ENCODE measurements at places on chromosomes 1 and 21. TPM values are rescaled to one million over a fixed set of nuclear protein-coding genes. Genes with fewer than 3 reads are reported as not detected.
A peak's percentile ranks its signal among the peaks of the same experiment; 100 is the strongest.

- peaks cover 3% of the 10 kb centered on the region for H3K36me3 ChIP-seq
- no peak overlapping the region for H3K27ac ChIP-seq
- no peak for DNase-seq
- no peaks in the 10 kb centered on the region for H3K4me1 ChIP-seq
- H3K4me3 ChIP-seq = no peak overlapping the region
Observed at GRCh38 chr1:21816602-21817302, 4.7 kb downstream of the LDLRAD2 start.

DNA sequence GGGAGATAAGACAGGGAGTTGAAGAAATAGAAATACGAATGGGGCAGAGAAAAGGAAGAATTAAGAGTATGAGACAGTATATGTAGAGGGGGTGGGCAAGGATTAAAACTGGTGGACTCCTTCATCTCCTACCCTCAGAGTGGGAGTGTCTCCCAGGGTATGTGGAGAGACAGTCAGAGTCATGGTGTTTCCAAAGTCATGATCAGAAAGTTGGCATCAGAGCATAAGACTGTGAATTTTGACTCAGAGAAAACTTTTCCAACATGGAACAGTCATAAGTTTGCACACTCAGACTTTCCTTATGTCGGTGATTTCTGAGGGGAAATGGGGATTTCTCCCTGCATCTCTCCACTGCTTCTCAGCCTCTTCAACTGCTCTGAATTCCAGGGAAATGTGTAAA is 2.4 kb downstream of the CD84 start:
- H3K27me3 ChIP-seq = no peaks in the 10 kb centered on the region
- no peaks in the 10 kb centered on the region for H3K36me3 ChIP-seq
- H3K4me1 ChIP-seq = no peaks in the 10 kb centered on the region
- H3K27ac ChIP-seq = no peak overlapping the region

DNA sequence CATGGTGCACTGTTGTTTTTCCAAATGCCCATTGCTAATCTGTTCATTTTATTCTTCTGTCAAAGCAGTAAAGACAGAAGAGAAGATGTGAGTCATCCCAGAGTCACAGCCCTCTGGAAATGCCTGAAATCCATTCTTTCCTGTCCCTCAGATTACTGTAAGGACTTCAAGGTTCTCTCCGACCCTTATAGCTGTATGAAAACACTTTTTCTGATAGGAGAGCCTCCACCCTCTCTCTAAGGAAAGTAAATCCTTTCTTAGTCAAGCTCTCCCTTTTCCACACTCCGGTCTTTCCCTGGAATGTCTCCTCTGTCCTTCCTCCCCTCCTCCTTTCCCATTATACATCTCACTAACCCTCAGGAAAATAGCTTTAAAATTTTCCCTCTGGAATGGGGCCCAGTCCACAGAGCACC is 3.5 kb upstream of the PRDX6 start:
- H3K4me3 ChIP-seq = no peak overlapping the region
- DNase-seq = peak; percentile 67
- H3K36me3 ChIP-seq = peaks cover 17% of the 10 kb centered on the region

DNA sequence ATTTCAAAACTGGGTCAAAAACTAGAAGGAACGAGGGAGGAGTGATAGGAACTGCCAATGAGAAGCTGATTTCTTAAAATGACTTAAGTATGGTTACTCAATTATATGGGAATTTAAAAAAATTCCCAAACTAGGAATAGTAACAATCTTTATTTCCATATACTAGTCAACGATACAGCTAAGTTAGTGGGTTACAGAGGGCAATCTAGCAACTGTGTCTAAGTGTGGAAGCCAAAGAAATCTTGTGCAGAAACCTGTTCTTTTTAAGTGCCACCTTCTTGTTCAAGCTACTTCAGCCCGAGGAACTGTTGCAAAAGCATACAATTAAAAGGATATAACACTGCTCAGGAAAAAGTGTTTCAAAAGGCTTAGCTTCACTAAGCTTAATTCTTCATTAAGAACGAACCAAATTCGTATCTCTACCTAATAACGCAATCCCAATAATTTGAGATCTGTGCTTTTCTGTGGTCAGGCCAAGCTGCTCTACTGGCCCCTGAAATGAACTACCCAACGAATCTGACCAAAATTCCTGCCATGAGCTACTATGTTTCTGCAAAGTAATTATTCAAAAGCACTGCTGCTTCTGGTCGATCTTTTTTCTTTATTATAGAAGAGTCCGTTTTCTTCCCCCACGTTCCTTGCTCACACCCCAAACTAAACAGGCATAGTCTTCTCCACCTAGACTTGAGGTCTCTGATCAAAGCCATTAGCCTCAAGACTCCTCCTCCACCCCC is 1.8 kb downstream of the USP24 start:
- peaks cover 13% of the 10 kb centered on the region for H3K4me1 ChIP-seq
- no peaks in the 10 kb centered on the region for H3K27me3 ChIP-seq
- H3K4me3 ChIP-seq = peak overlapping the region; percentile 100
- H3K36me3 ChIP-seq = peaks cover 18% of the 10 kb centered on the region
- no peak overlapping the region for H3K27ac ChIP-seq
- no peak for DNase-seq

DNA sequence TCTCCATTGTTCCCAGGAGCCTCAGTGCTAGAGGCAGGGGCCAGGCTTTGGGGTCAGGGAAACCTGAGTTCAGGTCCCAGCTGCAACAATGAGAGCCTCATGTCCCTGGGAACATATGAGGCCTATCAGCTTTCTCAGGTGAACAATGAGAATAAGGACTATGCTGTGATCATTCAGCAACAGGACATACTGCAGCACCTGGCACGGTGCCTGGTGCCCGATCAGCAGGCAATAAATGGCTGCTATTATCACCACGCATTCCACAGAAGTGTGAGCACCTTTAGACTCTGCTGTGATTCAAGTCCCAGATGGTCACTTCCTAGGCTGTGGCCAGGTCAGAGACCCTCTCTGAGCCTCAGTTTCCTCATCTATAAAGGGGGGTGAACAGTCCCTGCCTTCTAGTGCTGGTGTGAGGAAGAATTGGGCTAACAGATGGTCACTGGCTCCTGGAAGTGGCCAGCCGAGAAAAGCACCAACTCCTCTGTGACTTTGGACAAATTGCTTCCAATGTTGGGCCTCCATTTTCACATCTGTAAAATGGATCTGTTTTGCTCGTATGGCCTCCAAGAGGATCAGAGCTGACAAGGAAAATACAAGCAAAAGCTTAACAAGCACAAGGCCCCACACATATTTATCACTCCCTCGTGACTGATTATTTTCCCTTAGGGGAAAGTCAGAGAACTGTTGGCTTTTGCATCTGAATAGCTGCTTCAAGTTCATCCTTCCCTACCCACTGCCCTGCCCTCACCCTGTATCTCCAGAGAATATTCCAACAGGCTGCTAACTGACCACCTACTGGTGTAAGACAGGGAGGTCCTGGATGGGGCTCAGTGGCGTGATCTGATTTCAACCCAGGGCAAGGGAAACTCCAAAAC is 1.1 kb downstream of the SLC5A9 start:
- H3K27me3 ChIP-seq = 0 out of 2 replicates have a peak, but pooled peaks cover 4% of the 10 kb centered on the region
- H3K4me1 ChIP-seq = no peaks in the 10 kb centered on the region
- no peaks in the 10 kb centered on the region for H3K36me3 ChIP-seq
- no peak for DNase-seq
- no peak overlapping the region for H3K4me3 ChIP-seq

GRCh38 chr1:201426479-201427310 is 5.2 kb upstream of the TNNI1 start:
- DNase-seq = no peak
- H3K36me3 ChIP-seq = no peaks in the 10 kb centered on the region
- H3K27me3 ChIP-seq = no peaks in the 10 kb centered on the region
- no peak overlapping the region for H3K4me3 ChIP-seq

GRCh38 chr1:55317673-55318072 is 102.5 kb upstream of the USP24 start:
- no peaks in the 10 kb centered on the region for H3K36me3 ChIP-seq
- peaks cover 15% of the 10 kb centered on the region for H3K4me1 ChIP-seq
- H3K4me3 ChIP-seq = no peak overlapping the region
- no peaks in the 10 kb centered on the region for H3K27me3 ChIP-seq
- no peak for DNase-seq

- no peaks in the 10 kb centered on the region for H3K27me3 ChIP-seq
- H3K4me3 ChIP-seq = no peak overlapping the region
- H3K4me1 ChIP-seq = peaks cover 45% of the 10 kb centered on the region
- H3K27ac ChIP-seq = no peak overlapping the region
- H3K36me3 ChIP-seq = no peaks in the 10 kb centered on the region
- DNase-seq = no peak
Observed at GRCh38 chr1:41480204-41481108, 4.0 kb downstream of the EDN2 start.

- no peak overlapping the region for H3K4me3 ChIP-seq
- no peaks in the 10 kb centered on the region for H3K27me3 ChIP-seq
- no peaks in the 10 kb centered on the region for H3K4me1 ChIP-seq
- no peaks in the 10 kb centered on the region for H3K36me3 ChIP-seq
- DNase-seq = no peak
Observed at GRCh38 chr1:185920602-185921001, 186.4 kb downstream of the HMCN1 start.

DNA sequence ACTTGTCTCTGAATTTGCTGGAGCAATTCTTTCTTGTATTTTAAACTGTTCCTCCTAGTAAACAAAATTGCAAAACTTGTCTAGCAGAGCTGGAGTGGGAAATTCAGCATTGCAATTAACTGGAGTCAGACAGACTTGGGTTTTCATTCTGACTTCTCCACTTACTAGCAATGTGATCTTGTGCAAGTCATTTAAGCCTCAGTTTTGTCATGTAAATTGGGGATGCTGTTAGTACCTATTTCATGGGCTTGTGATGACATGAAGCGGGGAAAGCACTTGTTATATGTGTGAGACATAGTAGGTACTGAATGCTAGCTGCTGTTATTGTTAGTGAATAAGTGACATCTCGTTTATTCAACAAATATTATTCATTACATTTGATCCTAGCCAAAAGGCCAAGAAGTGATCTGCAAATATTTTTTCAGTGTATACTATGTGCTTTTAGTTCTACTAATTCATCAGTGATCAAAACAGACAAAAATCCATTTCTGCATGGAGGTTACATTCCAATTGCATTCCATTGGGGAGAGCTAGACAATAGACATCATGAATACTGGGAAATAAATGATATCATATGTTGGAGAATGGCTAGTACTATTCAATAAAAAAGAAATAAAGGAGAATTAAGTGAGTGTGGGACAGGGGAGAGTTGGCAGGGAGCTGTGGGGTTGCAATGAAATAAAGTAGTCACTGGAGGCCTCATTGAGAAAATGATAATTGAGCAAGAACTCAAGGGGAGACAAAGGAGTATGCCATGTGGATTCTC is 47.1 kb downstream of the CACHD1 start:
- no peak overlapping the region for H3K27ac ChIP-seq
- DNase-seq = no peak
- peaks cover 5% of the 10 kb centered on the region for H3K27me3 ChIP-seq
- no peaks in the 10 kb centered on the region for H3K4me1 ChIP-seq
- H3K4me3 ChIP-seq = no peak overlapping the region

GRCh38 chr1:167767761-167768160 is 46.0 kb downstream of the MPZL1 start:
- H3K27ac ChIP-seq = no peak overlapping the region
- H3K4me1 ChIP-seq = peaks cover 12% of the 10 kb centered on the region
- H3K4me3 ChIP-seq = no peak overlapping the region
- peaks cover 20% of the 10 kb centered on the region for H3K36me3 ChIP-seq

GRCh38 chr21:29372063-29372802 is 73.5 kb downstream of the BACH1 start:
- DNase-seq = peak; percentile 59
- no peaks in the 10 kb centered on the region for H3K4me1 ChIP-seq
- H3K36me3 ChIP-seq = peaks cover 9% of the 10 kb centered on the region
- no peaks in the 10 kb centered on the region for H3K27me3 ChIP-seq

GRCh38 chr1:166136222-166136621 is 30.6 kb downstream of the FAM78B start:
- no peak overlapping the region for H3K4me3 ChIP-seq
- no peaks in the 10 kb centered on the region for H3K27me3 ChIP-seq
- no peak overlapping the region for H3K27ac ChIP-seq
- no peak for DNase-seq

- no peaks in the 10 kb centered on the region for H3K27me3 ChIP-seq
- H3K4me1 ChIP-seq = no peaks in the 10 kb centered on the region
- no peak for DNase-seq
- H3K27ac ChIP-seq = no peak overlapping the region
- H3K36me3 ChIP-seq = no peaks in the 10 kb centered on the region
Observed at GRCh38 chr1:56898879-56899278, 44.3 kb downstream of the C8A start.

DNA sequence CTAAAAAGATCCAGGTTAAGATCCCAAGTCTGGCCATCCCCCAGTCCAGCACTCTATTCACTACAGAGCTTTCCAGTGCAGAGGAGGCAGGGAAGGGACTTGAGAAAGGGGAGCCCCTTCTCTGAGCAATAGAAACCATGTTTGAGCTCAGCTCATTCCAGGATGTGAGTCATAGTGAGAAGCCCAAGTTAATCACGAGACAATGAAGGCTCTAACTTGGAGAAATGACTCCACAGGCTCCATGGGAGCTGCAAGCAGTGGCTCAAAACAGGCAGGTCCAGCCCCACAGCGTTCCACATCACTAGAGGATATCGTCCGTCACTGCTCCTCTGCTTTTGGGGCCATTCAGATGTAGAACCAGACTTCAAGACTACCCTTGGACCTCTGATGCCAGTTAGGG is 59.1 kb downstream of the CAMK2N1 start:
- no peaks in the 10 kb centered on the region for H3K27me3 ChIP-seq
- H3K27ac ChIP-seq = peak overlapping the region; percentile 68
- peaks cover 23% of the 10 kb centered on the region for H3K4me1 ChIP-seq
- H3K4me3 ChIP-seq = no peak overlapping the region

- no peaks in the 10 kb centered on the region for H3K27me3 ChIP-seq
- H3K27ac ChIP-seq = no peak overlapping the region
- H3K36me3 ChIP-seq = no peaks in the 10 kb centered on the region
- DNase-seq = no peak
- no peaks in the 10 kb centered on the region for H3K4me1 ChIP-seq
Observed at GRCh38 chr1:54643736-54644135, 2.1 kb downstream of the MROH7 start.

GRCh38 chr1:201144701-201145100 is 9.6 kb downstream of the TMEM9 start:
- H3K4me3 ChIP-seq = no peak overlapping the region
- no peaks in the 10 kb centered on the region for H3K4me1 ChIP-seq
- peaks cover 92% of the 10 kb centered on the region for H3K36me3 ChIP-seq
- DNase-seq = no peak
- H3K27me3 ChIP-seq = no peaks in the 10 kb centered on the region

- H3K27me3 ChIP-seq = no peaks in the 10 kb centered on the region
- no peak overlapping the region for H3K27ac ChIP-seq
- H3K4me3 ChIP-seq = no peak overlapping the region
Observed at GRCh38 chr1:28171246-28171645, 5.2 kb downstream of the PTAFR start.

PKN2 gene
- total RNA-seq = 45.5 TPM

LMOD1 gene
- 6.4 TPM for total RNA-seq

UMODL1 gene
- 0.22 TPM for total RNA-seq

HHIPL2 gene
- total RNA-seq = 3.1 TPM

SLC6A17 gene
- 2.1 TPM for total RNA-seq

OLFML3 gene
- total RNA-seq = 55.2 TPM

SLC5A9 gene
- total RNA-seq = not detected

CFHR1 gene
- not detected for total RNA-seq

IRF2BP2 gene
- 42.1 TPM for total RNA-seq

MAP3K6 gene
- 16.6 TPM for total RNA-seq
